Stimulated activated CD4-positive, alpha-beta T cell treated with anti-CD3 and anti-CD28 coated beads, Interleukin-2, amount 100 ng/mL, for 24 hours (primary cell): ENCODE measurements at places on chromosomes 2 and 18.

DNA sequence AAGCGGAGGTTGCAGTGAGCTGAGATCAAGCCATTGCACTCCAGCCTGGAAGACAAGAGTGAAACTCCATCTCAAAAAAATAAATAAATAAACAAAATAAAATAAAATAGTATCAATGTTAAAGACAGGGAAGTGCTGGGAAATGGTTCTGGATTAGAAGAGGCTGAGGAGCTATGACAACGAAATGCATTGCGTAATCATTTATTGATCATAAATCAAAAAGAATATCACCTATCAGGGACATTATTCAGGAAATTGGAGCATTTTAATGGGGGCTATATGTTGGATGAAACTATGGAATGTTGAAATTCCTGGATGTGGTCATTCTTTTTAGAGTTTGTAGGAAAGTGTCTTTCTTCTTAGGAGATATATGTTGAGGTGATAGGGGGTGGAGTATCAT lies 30.9 kb upstream of the MTA3 start:
- DNase-seq, result no peak

DNA sequence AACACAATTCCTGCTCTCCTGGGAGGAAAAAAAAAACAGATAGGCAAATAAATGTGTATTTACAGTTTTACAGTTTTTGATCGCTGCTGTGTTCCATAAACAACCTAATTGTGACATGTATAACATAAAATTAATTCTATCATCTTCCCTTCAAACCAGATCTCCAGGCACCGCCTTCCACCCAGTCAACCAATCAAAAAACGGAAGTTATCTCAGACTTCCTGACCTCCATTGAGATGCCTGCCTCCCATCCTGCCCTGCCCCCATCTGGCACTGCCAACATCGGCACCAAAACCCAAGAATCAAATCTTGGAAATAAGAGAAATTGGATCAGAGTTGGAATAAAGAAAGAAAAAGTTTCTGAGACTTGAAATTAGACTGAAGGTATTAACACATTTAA lies 3.1 kb upstream of the RIOK3 start:
- no peak for DNase-seq

- no peak for DNase-seq
Observed at GRCh38 chr18:77980275-77980674, 730.6 kb downstream of the GALR1 start.

- DNase-seq, result no peak
Observed at GRCh38 chr2:187037310-187037709, 188.3 kb upstream of the ZSWIM2 start.

DNA sequence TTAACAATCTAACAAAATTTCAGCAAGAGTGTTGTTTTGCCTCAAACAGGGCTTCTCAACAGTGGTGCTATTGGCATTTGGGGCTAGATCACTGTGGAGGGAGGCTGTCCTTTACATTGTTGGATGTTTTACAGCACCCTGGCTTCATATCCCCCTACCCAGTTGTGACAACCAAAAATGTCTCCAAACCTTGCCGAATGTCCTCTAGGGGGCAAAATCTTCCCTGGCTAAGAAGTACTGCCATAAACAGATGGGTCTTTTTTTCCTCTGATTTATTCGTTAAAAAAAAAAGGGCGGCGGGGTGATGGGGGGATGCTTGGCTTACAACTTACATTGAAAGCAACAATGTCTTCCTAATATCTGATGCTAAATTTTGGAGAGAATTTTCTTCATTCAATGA lies 207.6 kb upstream of the CCDC150 start:
- no peak for DNase-seq

GRCh38 chr2:96396095-96396494 lies 60.5 kb downstream of the NCAPH start:
- DNase-seq, result no peak

GRCh38 chr18:9612215-9612830 lies 2.0 kb downstream of the PPP4R1 start:
- no peak for DNase-seq

DNA sequence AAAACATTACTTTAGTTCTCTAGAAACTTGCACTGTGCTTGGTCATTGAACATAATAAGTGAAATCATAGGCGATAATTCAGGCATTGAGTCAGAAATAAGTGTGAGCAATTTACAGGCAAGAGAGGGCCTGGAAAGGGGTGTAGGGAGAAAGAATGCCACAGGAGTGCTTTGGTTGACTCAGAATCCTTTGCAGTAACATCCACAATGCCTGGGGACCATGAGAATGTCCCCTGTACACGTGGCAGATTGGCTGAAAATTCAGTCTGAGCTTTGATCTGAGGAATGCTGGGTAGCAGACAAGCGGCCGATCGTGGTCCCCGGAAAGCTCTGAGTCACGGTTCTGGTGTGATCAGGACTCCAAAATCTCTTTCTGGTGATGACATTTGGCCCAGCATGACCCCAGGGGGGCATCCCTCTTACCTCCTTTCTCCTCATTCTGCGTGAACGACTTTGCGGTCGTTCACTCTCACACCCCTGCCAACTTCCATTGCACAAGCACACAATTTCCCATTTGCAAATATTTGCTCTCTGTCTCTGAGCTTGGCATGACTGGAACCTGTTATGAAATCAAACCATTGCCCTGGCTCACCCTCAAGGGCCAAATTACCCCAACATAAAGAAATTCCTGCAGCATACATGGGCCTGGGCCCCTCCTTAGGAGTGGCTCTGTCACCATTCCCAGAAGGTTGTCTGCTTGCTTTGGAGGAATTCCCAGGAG lies 305.0 kb upstream of the EPAS1 start:
- DNase-seq, result no peak

DNA sequence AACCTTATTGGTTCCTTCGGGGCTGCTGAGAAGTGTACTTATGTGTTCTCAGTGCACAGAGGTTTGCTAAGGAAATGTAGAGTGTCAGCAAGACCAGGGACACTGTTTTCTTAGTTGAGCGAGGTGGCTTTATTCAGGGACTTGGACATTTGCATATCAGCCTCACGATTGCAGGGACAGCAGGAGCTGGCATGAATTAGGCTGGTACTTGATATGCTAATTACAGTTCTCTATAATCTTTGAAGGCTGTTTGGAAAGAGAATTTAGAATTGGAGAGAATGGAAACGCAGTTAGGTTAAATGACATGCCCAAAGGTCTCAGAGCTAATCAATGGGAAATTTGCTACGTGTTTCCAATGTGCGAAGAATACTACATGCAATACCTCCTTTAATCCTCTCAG lies 18.7 kb upstream of the MTCL1 start:
- DNase-seq, result no peak

- DNase-seq, result no peak
Observed at GRCh38 chr2:147424766-147425165, 420.1 kb upstream of the ACVR2A start.

DNA sequence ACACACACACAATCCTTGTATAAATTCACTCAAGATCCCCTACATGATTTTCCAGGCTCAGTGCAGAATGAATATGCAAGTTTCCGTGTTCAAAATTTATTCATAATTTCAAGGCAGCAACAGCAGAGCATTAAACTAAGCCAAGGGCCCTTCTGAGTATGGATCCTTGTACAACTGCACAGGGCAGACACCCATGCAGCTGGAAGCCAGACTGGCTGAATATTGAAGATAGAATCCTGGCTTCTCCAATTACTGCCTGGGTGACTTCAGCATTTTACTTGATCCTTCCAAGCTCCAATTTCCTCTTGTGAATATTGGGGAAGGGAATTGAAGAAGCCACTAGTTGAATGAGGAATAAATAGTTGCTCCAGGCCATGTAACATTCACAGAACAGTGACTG lies 267.9 kb upstream of the REG3G start:
- no peak for DNase-seq

- DNase-seq, result no peak
Observed at GRCh38 chr2:222239945-222240675, 58.7 kb downstream of the PAX3 start.

DNA sequence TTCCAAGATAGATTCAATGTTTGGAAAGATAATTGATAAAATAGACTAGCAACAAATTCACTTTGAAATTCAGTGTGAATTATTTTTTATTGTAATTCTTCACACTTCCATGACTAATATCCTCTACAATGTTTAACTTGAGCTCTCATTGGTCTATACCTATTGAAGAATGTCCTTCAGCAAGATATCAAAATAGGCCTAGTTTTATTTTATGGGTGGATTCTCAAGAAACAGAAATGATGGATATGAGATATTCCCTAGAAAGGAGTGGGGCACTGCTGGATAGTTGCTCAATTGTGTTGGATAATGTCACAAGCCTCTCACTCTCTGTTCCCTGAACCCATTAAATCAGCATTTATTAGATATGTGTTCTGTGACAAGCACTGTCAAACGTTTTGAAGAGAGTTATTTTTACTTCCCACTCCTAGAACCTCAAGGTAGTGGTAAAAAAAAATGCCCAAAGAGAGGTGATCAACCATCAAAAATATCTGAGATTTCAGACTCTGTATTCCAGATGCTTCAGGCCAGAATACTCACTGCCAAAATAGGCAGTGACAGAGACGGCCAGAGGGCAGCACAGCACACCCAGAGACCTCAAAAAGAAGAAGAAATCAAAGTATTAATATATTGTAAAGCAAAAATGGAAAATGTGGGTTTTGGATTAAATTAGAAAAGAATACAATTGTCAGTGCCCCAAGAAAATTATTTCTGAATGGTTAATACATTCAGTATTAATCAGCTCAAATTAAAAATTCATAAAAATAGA lies 87.5 kb downstream of the TRIB2 start:
- no peak for DNase-seq
